ENCODE measurements at places on chromosomes 2 and 18.

DNA sequence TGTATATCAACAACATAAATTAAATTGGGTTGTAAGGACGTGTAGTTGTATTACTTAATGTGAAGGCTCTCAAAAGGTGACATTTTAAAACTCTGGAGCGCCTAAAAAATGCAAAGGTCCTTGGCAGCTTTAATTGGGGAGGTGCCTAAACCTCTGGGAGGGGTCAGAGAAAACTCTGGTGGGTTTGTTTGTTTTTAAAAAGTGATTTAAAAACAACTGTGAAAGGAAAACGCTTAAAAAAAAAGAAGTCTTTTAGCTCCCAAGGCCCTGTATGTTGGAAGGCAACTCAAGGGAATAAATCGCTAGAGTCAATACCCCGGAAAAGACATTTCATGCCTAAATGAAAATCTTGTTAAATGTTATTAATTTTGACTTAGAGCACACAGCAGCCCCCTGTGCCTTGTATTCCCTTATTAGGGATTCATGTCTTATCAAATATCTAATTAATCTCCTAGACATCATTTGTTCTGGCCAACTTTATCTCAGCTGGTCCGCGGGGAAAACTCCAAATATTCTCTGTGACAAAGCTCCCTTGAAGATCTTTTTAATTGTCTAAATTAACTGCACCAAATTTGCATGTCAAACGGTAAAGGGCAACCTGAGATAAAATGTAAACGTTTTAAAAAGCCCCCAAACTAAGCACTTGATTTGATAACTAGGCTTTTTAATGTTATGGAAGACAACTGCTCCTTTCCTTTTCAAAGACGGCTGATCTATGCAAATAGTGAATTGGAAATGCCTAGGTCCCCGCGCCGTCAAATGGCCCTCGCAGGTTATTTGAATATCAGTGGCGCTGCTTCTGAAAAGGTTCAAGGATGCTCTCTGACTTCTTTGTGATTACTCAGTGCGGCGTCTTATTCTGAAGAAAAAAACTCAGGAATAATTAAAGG lies 4.2 kb downstream of the SP9 start:
- DNase-seq, result no peak

- DNase-seq, result no peak
Measured at GRCh38 chr2:45696708-45697107, 45.2 kb downstream of the PRKCE start.

GRCh38 chr2:9710311-9710710 lies 79.5 kb upstream of the YWHAQ start:
- DNase-seq, result peak; percentile 50

DNA sequence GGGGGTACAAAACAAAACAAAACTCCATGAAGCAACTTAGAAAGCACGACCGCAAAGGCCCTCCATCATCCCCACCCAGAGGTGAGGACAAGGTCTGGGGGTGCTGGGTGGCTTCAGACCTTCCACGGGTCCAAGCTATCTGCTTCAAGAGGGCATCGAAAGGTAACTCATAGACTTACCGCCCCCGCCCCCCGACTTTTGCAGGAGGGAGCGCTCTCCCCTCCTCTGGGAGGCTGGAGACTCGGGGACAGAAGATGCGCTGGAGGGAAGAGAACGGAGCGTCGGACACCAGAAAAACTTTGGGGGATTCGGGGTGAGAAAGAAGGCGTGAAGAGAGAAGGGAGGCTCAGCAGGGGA lies 300 bp upstream of the STON1 start:
- no peak for DNase-seq

DNA sequence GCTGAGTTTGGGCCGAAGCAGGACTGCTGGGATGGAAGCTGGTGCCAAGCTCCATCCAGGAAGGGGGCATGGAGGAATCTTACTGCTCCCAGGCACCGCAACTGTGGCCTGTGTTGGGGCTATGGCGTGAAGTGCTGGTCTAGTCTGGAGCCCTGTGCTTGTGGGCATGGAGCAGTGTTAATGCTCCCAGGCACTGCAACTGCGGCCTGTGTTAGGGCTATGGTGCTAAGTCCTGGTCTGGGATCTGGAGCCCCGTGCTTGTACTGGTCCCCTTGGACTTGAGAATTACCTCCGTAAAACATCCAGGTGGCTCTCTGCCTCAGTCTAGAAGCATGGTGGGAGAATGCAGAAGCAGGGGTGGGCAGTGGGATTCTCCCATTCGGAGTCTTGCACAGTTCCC lies 1379.4 kb upstream of the ACVR2A start:
- no peak for DNase-seq

GRCh38 chr2:74507926-74508520 lies 528 bp upstream of the PCGF1 start:
- no peak for DNase-seq

GRCh38 chr2:30404319-30405259 lies 42.5 kb upstream of the LCLAT1 start:
- no peak for DNase-seq

- no peak for DNase-seq
Measured at GRCh38 chr18:31356025-31356424, 20.6 kb upstream of the DSG4 start.

- no peak for DNase-seq
Measured at GRCh38 chr18:7608781-7609201, 41.7 kb downstream of the PTPRM start.

DNA sequence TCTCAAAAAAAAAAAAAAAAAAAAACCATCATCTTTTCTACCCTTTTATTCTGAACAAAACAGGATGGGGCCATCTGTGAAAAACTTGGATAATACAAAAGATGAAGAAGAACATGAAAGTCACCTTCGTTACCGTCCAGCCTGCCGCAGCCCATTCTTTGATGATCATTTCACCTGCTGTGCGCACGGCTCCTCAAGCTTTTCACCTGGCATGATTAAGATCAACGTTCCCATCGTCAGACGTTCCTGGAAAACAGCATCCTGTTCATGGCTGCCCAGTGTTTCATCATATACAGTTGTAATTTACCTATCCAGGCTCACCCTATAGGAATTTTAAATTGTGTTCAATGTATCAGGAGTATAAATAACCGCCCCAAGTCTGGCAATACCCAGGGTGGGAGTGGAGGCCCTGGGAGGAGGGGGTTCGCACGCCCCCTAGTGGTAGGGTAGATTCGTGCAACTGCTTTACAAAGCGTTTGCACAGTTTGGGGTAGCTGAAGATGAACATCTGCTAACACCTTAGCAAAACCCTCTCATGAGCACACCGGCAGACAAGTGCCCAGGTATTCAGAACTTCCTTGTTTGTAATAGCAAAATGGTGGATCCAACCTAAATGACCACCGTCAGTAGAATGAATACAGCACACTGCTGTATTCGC lies 49.0 kb upstream of the GLI2 start:
- DNase-seq, result no peak

GRCh38 chr2:27040282-27040681 lies 7.5 kb downstream of the TMEM214 start:
- DNase-seq, result no peak

DNA sequence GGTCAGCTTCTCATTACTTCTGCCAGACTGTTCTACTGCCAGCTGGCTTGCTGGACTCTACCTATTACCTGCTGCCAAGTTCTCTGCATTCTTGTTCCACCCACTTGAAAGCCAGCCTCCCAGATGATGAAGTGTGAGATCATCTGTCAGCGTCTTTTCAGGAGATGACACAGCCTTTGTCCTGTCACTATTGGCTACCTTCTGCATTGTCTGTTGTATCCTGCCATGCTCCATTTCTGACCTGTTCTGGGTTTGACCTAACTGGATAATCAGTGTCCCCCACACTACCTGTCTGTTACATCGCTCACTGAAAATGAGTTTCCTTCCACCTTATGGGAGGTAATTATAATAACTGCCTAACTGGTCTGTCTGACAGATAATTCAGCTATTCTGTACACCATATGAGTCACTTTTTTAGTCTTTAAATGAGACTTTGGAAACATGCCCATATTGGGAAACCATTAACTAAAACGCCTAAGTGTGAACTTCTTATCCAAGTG lies 520.6 kb downstream of the METTL4 start:
- no peak for DNase-seq

DNA sequence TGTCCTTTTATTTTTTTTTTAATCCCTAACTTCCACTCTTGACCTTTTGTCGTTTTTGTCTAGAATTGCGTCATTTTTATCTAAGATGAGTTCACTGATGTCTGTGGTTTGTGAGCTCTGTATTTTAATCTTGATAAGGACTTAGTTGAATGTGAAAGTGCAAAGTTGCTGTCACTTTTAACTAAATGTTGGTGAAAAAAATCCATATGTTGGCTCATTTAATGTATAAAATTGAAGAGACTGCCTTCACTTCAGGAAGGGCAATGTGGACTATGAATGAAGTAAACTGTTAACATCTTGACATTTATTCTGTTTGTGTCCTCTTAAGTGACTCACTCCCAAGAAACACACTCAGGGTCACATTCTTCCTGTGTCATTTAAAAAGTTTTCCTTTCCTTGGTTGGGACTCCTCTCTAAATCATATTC lies 256.6 kb upstream of the RASGRP3 start:
- DNase-seq, result no peak

GRCh38 chr2:208366215-208367127 lies 40.1 kb upstream of the PTH2R start:
- DNase-seq, result no peak

DNA sequence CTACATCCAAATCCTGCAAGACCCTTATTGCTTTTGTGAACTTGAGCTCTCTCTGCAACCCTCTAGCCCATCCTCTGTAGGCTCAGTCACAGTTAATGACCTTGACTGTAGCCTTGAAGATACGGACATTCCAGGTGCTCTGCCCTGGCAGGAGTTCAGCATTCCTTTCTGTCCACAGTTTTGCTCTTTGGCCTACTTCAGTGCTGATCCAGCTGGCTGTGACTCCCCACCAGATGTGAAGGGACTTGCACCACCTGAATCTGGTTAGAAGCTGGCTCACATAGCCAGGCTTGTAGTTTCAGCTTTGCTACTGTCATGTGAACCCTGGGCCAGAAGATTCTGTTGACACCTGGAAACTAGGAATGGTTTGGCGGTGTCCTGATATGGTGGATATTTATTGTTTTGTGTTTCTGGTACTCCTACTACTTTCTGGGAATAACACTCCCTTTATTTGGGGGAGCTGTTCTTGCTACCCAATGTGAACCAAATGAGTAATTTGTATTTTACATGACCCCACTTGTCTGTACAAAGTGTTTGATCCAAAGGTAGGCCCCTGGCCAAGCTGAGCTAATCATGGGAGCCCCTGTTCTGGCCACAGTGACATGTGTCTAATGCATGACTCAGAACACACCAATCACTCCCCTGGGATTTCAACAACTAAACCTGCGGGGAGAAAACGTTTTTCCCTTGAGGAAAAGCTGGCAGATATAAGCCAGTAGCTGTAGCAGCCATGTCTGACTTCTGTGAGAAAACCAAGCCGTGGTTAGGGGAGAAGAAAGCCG lies 73.4 kb downstream of the CDCA7 start:
- no peak for DNase-seq

GRCh38 chr2:234986390-234986789 lies 34.6 kb downstream of the SH3BP4 start:
- DNase-seq, result no peak

DNA sequence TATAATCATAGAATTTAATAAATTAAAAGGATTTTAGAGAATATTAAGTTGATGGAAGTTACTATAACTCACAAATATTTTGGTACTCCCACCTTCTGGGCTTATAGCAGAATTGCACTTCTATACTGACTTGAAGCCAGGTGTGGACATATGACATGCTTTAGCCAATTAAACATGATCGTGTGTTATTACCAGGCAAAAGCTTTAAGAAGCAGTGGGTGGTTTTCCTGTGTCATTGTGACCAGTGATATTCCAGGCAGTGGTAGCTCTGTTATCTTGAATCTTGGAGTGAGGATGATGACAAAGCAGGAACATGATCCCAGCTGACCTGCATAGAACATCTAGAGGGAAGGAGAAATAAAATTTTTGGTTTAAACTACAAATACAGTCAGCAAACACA lies 370.9 kb upstream of the ZEB2 start:
- DNase-seq, result no peak

- no peak for DNase-seq
Measured at GRCh38 chr2:1686784-1687105, 57.6 kb downstream of the PXDN start.

DNA sequence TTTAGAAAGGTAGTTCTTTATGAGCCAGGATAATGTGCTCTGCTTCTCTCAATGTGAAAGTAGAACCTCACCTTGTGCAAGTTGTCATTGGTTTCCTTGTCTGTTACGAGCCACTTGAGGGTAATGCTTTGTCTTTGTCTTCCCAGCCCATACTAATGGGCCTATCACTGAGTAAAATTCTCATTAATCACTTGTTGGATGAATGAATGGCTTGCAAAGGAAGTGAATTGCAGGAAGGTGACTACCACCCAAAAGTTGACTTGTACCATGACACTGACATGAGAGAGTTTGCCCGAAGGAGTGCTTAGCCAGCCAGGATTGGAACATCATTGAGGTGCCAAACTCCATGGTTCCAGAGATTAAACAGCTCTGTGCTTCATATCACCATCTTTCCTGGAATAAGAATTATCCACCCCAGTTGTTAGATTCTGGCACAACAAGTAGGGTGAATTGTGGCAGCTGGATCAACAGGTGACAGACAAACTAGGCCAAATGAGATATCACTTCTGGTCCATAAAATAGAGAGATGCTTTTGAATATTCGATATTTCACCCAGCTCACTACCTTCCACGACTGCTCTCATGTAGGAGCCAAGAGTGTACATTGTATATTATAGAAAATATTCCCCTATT lies 20.5 kb upstream of the CD28 start:
- DNase-seq, result no peak

DNA sequence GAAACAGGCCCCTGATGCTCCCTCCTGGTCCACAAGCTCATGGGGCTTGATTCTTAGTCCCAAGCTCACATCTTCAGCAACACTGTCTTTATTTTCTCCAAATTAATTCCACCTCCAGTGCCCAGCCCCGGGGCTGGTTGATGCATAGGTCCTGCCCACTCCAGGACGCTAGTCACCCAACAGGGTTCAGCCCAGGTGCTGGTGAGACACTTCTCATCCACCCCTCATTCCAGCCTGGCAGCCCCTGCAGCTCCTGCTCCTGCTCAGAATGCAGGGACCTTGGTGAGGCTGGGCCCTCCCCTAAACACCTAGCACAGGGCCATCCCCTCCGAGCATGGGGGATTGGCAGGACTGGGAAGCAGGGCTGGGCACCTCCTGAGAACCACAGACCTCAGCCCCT lies 25.7 kb downstream of the STEAP3 start:
- DNase-seq, result no peak

DNA sequence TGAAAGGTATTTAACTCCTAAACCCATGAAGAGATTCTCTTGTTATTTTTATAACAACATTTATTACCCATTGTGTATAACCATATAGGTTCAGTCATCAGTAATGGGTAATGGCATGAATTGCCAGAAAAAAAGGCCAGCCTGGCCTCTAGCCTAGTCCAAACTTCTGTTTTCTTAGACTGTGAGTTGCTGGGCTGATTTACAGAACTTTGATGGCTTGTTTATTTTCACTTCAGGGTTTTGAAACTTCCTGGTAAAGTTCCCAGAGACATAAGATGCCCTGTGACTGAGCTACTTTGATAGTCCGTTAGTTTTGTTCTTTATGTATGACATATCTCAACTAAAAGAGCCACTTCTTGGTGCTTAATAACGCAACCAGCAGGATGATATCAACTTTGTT lies 164.8 kb downstream of the METTL4 start:
- DNase-seq, result no peak

- no peak for DNase-seq
Measured at GRCh38 chr18:52822160-52822559, 482.2 kb downstream of the DCC start.

- no peak for DNase-seq
Measured at GRCh38 chr2:241499146-241499965, 9.0 kb downstream of the STK25 start.

Data from activated T-cell treated with anti-CD3 and anti-CD28 coated beads, Interleukin-2, amount 50 U/mL, for 48 hours (primary cell).